ENCODE measurements at places on chromosomes 7 and 10.

- DNase-seq = no peak
Observed at GRCh38 chr10:33157103-33157502, 177.4 kb downstream of the NRP1 start.

- no peak for DNase-seq
Observed at GRCh38 chr7:111853201-111853990, 291.1 kb upstream of the IMMP2L start.

- no peak for DNase-seq
Observed at GRCh38 chr7:149479568-149479967, 18.0 kb downstream of the ZNF746 start.

DNA sequence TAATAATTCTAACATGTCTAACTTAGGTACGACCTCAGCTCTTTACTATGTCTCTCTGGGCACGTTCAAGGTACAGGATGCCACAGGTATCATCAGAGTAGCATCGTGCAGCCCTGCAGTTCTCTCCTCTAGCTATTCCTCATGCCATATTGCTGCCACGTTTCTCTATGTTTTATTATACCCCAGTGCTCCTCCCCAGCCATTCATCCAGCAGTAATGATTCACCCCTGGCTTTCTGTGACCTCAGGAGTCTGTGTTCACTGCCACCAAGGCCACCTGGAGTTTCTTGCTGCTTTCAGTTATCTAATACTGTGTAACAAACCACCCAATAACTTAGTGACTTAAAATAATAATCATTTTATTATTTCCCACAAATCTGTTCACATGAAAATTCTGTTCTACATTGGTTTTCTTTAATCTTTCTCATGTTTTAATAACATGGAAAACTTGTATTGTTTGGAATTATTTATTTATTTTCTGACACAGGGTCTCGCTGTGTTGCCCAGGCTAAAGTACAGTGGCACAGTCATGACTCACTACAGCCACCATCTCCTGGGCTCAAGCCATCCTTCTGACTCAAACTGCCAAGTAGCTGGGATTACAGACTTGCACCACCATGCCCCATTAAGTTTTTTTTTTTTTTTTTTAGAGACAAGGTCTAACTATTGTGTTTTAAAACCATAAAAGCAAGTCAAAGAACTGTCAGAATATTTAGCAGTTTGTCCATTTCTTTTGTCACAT, 21.8 kb downstream of the REEP3 start:
- DNase-seq = no peak

DNA sequence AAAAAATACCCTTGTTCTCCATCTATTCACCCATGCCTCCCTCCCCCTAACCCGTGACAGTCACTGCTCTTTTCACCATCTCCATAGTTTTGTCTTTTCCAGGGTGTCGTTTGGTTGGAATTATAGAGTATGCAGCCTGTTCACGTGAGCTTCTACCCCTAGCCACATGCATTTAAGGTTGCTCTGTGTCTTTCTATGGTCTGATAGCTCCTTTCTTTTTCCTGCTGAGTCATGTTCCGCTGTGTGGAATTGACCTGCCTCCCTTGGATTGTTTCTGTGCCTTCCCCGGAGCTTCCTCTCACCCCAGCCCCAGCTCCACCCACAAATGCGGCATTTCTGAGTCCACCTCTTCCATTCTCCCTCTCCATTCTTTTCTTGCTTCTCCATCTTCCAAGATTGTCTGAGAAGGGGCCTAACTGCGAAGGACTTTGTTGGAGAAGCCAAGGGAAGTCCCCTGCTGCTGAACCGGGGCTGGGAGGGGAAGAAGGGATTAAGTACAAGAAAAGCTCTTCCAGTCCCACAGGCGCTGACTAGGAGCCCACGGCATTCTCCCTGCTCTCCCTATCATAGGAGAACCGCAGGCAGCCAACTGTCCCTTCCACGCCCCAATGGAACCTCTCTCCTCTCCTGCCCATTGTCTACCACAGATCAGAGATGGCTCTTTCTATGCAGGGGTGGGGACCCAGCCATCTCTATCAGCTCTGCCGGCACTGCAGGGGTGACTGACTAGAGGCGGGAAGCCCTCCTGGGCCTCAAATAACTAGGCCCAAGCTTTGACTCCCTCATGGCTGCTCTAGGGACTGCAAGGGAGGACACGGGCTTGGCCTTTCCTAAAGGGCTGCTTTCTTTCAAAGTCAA, 87.5 kb upstream of the ANLN start:
- DNase-seq = no peak

GRCh38 chr10:30607814-30608213, 21.7 kb downstream of the LYZL2 start:
- no peak for DNase-seq

GRCh38 chr7:10672186-10672585, 301.5 kb upstream of the PHF14 start:
- no peak for DNase-seq

DNA sequence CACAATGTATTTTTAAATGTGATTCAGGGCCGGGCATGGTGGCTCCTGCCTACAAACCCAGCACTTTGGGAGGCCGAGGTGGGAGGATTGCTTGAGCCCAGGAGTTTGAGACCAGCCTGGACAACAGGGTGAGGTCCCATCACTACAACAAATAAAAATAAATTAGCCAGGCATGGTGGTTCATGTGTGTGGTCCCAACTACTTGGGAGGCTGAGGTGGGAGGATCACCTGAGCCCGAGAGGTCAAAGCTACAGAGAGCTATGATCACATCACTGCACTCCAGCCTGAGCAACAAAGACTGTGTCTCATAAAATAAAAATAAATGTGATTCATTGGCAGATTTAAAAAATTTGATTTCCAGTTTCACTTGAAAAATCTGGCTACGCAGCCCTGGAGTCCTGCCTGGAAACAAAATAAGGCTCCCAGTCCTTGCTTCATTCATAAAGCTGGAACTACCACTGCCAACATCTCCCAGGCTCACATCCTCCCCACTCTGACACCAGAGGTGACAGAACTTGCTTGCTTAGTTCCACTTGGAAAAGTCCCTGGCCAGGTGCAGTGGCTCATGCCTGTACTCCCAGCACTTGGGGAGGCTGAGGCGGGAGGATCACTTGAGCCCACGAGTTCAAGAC, 27.9 kb upstream of the SLC35G1 start:
- no peak for DNase-seq

DNA sequence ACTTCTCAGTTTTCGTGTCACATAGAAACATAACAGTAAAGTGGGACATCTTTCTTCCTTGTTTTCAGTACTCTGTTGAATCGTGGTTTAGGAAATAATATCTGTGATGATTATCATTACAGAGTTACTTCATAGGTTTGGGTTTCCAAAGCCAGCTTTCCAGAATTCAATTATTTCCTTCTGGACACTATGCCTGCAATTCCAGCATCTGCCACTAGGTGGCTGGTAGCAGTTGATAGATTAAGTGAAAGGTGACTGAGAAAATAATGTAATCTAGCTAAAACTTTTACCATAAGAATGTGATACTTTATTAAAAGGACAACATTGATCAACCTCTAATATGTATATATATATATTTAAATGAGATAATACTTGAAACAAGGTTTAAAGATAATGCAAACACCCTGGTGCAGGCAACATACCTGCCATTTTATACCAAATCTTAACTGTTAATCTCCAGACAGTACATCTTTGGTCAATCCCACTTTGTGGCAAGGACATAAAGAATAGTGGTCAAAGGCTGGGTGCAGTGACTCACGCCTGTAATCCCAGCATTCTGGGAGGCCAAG, 102.6 kb downstream of the SH3PXD2A start:
- DNase-seq = peak; percentile 67

- DNase-seq = no peak
Observed at GRCh38 chr10:12214763-12215218, 18.8 kb downstream of the CDC123 start.

DNA sequence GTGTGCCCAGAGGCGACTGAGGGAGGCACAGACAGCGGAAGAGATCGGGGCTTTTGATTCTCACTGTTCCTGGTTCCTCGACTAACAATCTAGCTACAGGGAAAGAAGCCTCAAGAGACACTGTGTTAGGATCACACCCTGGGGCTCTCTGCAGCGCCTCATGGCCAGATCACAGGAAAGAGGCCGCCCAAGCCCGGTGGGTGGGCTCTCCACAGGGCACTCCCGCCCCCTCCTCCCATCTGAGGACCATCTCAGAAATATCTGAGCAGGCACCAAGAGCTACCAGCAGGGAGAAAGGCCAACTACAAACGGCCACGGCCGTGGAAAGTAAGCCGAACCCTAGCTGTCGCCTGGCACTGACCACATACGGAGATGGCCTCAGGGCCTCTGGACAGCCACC, 224.2 kb downstream of the MLLT10 start:
- no peak for DNase-seq
